ENCODE measurements at places on chromosomes 4 and X.

DNA sequence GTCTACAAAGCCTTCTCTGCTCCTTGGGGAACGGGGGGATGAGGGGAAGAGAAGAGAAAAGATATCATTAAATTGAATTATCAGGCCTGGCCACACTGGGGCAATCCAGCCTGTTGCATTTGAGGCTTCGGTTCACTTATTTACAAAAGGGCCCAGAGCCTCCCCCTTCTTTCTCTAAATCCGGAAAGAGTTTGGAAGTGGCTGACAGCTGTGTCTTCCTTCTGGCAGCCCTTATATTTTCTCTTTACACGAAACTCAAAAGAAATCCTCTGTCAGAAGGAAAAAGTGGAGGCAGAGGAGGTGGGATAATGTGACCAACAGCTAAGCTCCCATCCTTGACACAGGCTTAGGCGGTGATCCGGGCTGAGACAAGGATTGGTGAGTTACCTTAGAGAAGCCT is 158.3 kb upstream of the TAPT1 start:
- DNase-seq, result no peak

- DNase-seq, result no peak
Measured at GRCh38 chrX:54715621-54716020, 82.4 kb downstream of the ITIH6 start.

DNA sequence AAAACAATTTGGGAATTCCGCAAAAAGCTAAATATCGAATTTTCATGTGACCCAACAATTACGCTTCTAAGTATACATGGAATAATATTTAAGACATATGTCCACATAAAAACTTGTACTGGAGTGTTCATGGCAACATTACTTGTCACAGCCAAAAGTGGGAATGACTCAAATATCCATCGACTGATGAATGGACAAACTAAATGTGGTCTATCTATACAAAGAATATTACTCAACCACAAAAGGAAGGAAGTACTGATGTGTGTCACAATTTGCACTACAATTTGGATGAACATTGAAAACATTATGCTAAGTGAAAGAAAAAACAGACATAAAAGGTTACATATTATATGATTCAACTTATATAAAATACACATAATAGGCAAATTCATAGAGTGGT is 71.9 kb downstream of the AFF2 start:
- no peak for DNase-seq

DNA sequence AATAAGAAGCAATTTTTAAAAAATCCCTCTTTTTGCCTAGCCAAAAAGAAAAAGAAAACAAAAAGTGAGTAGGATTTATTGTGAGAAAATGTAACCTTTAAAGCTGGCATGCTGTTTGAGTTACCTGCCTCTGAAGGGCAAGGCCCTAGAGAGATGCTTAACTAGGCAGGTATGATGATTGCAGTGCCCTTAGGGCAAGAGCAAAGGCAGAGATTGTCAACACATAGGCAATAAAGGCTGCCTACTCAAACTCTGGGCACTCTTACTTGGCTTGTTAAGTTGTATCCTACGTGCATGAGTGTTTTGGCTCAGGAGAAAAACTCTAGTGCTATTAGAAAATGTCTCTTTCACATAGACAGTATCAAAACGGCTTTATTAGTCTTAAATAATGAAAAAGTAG is 306.0 kb downstream of the RPA4 start:
- DNase-seq, result no peak

DNA sequence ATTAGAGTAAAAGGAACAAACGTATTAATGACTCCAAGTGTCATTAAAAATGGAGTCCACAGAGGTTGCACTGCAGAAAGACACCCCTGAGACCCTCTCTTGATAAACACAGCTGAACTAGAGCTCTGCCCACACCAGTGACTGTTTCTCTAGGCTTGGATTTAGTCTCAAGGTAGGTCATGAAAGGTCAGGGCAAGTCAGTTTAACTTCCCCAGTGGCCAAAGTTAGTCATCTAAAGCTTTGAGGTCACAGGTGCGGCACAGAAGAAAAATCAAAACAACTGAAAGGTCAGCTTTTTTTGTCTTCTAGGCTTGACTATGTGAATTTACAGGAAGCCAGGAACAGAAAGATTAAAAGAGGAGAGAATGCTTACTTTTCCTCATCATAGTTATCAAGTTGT is 749.6 kb downstream of the RAB28 start:
- no peak for DNase-seq

Measured in PC-9 (cell line).